A673 (cell line): ENCODE measurements at places on chromosomes 2 and 18.

DNA sequence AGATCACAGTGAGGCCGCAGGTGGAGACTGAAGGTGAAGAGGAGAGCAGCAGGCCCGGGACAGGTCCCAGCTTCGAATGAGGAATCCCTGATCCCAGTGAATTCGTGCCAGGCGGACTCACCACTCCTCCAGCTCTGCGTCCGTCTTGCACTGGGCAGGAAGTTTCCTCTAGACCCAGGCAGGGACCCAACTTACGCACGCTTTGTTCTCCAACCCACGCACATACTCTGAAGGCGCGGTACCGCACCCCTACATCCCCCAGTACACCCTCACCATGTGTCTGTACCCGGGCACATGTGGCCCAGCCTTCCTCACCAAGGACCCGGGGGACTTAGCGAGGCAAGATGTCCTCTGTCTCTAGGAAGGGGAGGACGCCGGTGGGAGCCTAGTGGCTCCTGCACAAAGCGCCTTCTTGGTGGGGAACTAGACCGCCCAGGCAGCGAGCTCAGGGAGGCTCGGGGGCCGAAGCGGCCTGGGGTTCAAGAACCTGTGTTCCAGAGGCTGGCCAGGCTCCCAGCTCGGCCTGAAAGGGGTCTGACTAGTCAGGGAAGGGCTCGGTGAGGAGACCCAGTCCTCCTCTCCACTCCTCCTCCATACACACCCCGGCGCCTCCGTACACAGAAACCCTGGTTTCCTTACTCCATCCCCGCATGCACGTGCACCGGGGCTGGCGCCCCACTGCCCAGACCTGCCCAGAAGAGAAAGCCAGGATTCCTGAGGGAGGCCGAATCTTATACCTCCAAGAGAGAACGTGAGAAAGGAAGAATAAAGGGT, 38.3 kb upstream of the ATP6V1B1 start:
- no peak for DNase-seq

- DNase-seq, result no peak
Observed at GRCh38 chr2:144015036-144015435, 504.9 kb downstream of the ZEB2 start.

- no peak for DNase-seq
Observed at GRCh38 chr2:69384618-69385081, 2.4 kb downstream of the GFPT1 start.

DNA sequence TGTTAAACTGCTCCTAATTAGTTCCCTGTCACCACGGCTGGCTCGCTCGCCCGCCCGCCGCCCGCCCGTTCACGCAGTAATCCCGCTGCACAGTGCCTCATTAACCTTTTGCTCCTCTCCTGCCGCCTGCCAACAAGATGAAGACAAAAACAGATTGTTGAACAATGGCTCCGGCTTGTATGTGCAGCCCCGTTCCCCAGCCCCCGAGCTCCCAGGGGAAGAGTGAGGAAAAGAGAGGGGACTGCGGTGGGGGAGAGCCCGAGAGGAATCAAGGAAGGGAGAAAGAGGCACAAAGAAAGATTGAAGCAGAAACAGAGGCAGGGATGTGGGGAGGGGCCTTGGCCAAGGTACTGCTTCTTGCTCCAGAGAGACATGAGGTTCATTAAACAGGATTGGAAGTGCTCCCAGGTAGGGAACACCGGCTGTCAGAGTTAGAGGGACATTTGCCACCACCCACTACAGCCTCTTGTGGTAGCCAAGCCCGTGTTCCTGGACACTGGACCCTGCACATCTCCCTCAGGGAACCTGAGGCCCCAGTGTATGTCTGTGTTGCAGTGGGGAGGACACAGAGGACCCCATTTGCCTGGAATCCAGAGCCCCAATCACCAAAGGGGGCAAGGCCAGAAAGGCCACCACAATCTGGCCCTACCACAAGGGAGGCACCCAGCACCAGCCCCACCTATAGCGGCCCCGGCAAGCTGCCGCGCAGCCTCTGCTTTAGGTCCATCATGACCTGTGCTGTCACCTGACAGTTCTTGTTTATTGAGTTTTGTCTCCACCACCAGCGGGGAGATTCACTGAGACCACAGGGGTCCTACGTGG, 38.1 kb downstream of the EMX1 start:
- DNase-seq, result no peak

DNA sequence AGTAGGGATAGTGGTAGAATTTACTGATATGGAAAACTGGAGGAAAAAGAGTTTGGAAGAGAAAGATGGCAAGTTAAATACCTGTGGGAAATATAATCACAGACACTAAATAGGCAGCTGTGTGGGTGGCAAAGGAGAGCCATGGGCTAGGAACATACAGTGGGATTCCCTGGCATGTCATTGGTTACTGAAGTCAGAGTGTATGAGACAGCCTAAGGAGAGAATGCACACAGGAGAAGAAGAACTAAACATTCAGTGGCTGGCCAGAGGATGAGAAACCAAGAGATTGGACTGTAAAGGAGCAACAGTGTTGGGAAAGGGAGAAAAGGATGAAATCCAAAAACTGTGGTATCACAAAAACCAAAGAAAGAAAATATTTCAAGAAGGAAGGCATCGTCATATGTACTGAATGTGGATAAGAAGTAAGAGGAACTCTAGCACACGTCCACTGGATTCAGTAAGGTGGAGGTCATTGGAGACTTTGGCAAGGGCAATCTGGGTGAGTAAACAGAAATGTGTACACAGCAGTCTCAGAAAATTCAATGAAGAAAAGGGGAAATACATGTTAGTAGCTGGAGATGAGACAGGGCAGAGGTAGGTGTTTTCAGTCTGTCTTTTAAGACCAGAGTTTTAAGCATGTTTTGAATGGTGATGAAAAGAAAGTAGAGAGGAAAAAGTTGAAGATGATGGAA, 83.3 kb downstream of the SPIRE1 start:
- no peak for DNase-seq
